Stimulated activated CD8-positive, alpha-beta memory T cell treated with anti-CD3 and anti-CD28 coated beads, Interleukin-4, amount 100 ng/mL, for 4 hours (primary cell): ENCODE measurements at places on chromosomes 12 and 14.

GRCh38 chr14:71240171-71240570 lies 332.9 kb downstream of the PCNX1 start:
- no peak for DNase-seq

GRCh38 chr12:4009979-4010704 lies 136.9 kb upstream of the PARP11 start:
- no peak for DNase-seq

GRCh38 chr12:4416276-4416675 lies 29.3 kb downstream of the FGF6 start:
- DNase-seq: no peak

GRCh38 chr12:101759396-101760047 lies 20.3 kb upstream of the SYCP3 start:
- no peak for DNase-seq

- DNase-seq: no peak
Measured at GRCh38 chr12:27592548-27592947, 68.5 kb downstream of the PPFIBP1 start.

DNA sequence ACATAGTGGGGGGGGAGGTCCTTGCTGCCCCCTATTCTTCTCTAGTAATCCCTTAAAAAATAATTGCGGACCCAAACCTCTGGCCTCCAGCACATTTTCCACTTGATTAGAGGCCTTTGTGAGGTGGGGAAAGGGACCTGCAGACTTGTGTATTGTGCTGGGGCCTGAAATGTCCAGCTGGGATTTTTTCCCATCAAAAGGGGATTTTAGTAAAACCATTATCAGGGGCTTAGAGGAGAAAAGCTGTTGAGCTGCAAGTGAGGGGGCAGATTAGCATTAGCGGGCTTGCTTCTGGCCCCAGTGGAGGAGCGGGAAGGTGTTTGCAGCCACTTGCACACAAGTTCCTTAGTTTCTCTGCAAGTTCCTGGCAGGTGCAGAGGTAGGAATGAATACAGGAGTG lies 13.9 kb downstream of the FBXL14 start:
- no peak for DNase-seq

- DNase-seq: no peak
Measured at GRCh38 chr12:12282761-12283425, 16.0 kb upstream of the LRP6 start.

DNA sequence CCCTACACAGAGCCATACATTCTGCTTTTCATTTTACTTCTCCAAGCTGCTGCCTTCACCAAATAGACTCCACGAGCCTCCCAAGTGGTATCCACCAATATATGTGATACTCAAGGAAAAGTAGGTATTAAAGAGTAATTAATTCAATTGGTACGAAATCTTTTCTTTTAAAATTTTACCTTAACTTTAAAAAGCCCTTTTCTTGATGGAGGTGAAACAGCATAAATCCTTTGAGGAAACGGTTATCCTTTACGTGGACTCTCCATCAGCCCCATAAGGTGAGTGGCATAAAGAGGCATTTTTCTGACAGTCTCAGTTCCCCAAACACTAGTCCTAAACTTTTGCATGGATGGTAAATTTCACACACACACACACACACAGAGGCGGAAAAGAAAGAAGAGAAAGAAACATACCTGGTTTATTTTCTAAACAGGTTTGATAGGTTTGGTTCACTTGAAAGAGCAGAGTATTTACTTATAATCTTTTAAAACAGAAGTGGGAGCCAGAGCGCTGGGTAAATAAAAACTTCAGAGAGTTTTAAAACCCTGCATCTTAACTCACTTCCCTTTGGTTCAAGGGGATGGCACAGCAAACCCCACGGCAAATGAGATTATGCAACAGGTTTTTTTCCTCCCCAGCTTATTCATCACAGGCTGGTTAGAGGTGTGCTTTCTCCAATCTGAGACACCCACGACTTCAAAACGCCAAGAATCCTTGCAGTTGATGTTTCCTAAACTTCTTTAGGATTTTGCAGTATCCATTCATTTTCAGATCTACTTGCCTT lies 1.9 kb downstream of the DUSP16 start:
- no peak for DNase-seq

GRCh38 chr12:19155981-19156734 lies 26.6 kb downstream of the PLEKHA5 start:
- no peak for DNase-seq

DNA sequence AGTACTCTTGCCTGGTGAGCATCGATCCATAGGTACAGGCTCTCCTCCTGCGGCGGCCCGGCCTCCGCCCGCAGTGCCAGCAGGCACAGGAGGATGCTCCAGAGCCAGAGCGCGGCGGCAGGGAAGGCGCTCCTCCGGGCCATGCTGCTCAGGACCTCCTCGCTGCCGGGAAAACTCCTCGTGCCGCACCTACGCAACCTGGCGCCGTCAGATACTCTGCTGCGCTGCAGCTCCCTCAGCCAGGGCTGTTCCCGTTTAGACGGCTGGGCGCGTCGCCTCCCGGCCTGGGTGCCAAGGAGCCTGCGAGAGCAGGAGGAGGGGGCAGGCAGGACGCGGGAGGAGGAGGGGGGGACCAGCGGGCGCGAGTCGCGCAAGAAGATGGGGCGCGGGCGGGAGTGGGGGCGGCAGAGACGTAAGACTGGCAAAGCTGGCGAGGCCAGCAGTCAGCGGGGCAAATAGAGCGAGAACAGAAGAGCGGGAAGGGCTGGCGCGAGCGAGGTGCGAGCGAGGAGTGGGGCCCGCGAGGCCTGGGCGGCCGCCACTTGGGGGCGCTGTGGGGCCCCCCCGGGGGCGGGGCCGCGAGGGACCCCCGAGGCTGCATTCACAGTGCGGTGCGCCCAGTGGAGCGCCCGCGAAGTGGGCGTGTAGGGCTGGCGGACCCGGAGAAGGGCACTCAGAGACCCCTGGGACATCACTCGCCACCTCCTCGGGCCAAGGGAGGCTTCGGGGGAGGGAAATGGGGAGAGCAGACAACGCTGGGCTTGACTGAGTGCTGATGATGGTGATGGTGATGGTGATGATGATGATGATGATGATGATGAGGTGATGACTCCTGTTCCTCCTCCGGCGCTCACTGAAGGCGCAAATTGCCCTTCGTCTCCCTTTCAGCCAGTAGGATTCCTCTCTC lies at the start of gene WIF1:
Gene WIF1 (minus strand): TSS at position 257 of the 907 bp plus-strand sequence. CDS start 114 bp downstream, at position 143.
- DNase-seq: no peak

DNA sequence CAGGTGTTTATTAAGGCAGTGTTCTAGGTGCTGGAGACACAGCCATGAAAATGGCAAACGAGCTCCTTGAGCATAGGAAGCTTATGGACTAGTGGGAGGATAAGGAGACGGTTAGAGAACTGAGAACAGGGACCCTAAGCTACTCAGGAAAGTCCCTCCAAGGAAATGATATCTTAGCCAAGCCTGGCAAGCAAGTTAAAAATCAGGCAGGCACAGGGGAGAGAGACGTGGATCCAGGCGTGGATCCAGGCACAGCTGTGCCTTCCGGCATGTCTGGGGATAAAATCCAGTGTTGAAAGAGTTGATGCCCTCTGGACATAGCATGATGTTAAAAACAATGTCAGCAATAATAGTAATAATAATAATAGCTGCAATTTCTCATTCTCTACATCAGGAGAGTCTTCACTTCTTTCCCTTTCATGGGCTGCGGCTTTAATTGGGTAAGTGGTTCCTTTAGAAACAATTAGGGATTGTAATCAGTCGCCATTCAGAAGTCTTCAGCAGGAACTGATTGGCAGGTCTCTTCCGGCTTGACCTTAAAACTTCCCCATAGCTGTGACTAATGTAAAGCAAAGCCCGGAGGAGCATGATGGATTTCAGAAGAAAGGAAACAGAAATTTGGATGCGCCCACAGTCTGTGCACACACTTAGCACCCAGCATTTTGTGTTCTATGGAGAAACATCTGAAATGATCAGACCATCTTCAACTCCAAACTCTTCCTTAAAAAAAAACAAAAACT lies 230.2 kb downstream of the SLC41A2 start:
- no peak for DNase-seq

GRCh38 chr12:25743679-25744215 lies 190.7 kb upstream of the LMNTD1 start:
- DNase-seq: no peak

- DNase-seq: no peak
Measured at GRCh38 chr12:54448344-54448743, 25.1 kb downstream of the GTSF1 start.

GRCh38 chr12:95440401-95440800 lies 33.6 kb upstream of the METAP2 start:
- DNase-seq: no peak

- DNase-seq: no peak
Measured at GRCh38 chr12:32877601-32878459, 18.7 kb downstream of the PKP2 start.

- no peak for DNase-seq
Measured at GRCh38 chr12:50825372-50825838, 17.3 kb upstream of the TMPRSS12 start.

GRCh38 chr12:50271724-50272247 lies 11.5 kb downstream of the LIMA1 start:
- no peak for DNase-seq
